ENCODE measurements at places on chromosomes 2 and 18. TPM values are rescaled to one million over a fixed set of nuclear protein-coding genes. Genes with fewer than 3 reads are reported as not detected.

SNTG2 gene
- not detected for total RNA-seq

VPS54 gene
- 16.3 TPM for total RNA-seq

OXER1 gene
- total RNA-seq: not detected

TUBA3D gene
- not detected for total RNA-seq

PAX8 gene
- total RNA-seq: 1.1 TPM

PCARE gene
- not detected for total RNA-seq

Measured in A549 treated with RU486 at 1 μM for 4 hours (cell line).